Neural progenitor cell (in vitro differentiated cells): ENCODE measurements at places on chromosomes 6 and 20. TPM values are rescaled to one million over a fixed set of nuclear protein-coding genes. Genes with fewer than 3 reads are reported as not detected.

GRCh38 chr6:157823001-157823527 is at the start of gene SNX9:
SNX9 (plus strand) TSS chr6:157823246; CDS start chr6:157823435, 189 bp downstream.
- peaks cover 14% of the 10 kb centered on the region for H3K4me1 ChIP-seq
- H3K4me3 ChIP-seq: peak within 1 kb of the TSS; percentile 71
- H3K27me3 ChIP-seq: peaks cover 30% of the 10 kb centered on the region
- peak; percentile 90 for DNase-seq

- H3K27me3 ChIP-seq: no peaks in the 10 kb centered on the region
- H3K4me1 ChIP-seq: peaks cover 26% of the 10 kb centered on the region
- H3K36me3 ChIP-seq: no peaks in the 10 kb centered on the region
- peak; percentile 41 for DNase-seq
These were observed 69.4 kb upstream of the KCNG1 start for GRCh38 chr20:51092338-51092737.

DNA sequence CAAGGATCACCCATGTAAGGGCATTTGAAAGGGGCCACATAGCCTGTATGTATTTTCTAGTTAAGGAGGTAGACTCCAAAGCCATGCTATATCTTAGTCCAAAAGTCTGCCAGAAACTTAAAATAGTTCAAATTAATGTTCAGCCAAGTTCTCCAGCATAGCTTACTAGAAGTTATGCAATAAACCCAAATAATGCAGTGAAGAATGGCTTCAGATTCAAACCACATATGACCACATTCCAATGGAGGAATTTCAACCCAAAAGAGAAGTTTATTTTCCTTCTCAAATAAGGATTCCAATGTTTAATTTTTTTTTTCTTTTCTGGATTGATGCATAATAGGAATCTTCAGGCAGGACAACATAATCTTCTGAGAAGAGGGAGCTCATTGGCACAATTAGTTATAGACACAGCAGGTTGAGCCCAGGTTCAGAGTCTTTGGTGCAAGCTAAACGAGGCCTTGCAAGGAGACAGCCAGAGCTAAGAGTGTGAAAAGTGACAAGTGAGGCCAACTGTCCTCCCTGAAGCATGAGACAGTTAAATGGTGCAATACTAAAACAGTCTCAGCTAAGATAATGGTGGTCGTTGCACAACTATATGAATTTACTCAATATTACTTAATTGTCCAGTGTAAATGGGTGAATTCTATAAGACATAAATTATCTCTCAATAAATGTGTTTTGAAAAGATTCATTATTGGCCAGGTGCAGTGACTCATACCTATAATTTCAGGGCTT is 598.8 kb upstream of the CDH4 start:
- no peak overlapping the region for H3K27ac ChIP-seq
- no peak for DNase-seq
- no peaks in the 10 kb centered on the region for H3K36me3 ChIP-seq
- H3K4me3 ChIP-seq: no peak overlapping the region
- no peaks in the 10 kb centered on the region for H3K4me1 ChIP-seq
- no peaks in the 10 kb centered on the region for H3K27me3 ChIP-seq

DNA sequence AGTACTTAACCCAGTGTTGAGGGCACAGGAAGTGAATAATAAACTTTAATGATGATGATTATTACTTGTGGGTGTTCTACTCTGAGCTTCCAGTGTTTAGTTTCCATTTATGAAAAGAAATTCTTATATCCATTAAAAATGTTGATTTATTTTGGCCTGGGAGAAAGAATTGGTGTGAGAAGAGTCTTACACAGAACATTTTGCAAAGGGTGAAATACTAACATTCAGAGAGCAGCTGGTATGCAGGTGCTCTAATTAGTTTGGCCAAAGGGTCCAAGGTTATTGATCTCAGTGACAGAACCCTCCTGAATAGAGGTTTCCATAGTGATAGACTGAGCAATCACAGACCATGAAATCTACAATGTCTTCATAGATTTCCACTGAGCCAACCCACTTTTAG is 4.4 kb downstream of the OSER1 start:
- DNase-seq: no peak
- H3K4me3 ChIP-seq: no peak overlapping the region
- H3K36me3 ChIP-seq: no peaks in the 10 kb centered on the region

DNA sequence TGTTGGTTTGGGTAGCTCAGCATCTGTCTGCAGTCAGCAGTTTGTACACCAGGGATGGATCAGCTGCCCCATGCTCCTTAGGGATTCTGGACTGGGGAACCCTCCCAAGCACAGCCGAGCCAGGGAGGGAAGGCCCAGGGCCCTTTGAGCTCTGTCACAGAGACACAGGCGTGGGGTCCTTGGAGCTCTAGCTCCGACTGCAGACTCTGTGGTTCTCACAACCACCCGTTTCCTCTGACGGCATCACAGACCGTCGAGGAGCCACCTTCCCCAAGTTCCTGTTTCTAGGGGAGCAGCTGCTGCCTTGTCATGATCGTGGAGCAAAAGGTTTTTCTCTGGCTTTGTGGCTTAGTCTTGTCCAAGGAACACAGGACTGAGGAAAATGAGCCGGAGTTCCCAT is at the start of gene SLA2:
TSS of gene SLA2 (minus strand) at position 199 of the 400 bp plus-strand sequence. CDS start 4,861 bp downstream, outside the sequence.
- peaks cover 31% of the 10 kb centered on the region for H3K4me1 ChIP-seq
- H3K27ac ChIP-seq: peak within 1 kb of the TSS; percentile 41
- no peaks in the 10 kb centered on the region for H3K27me3 ChIP-seq
- H3K4me3 ChIP-seq: no peak within 1 kb of the TSS
- no peaks in the 10 kb centered on the region for H3K36me3 ChIP-seq

- H3K36me3 ChIP-seq: no peaks in the 10 kb centered on the region
- H3K27me3 ChIP-seq: peaks cover 23% of the 10 kb centered on the region
- H3K27ac ChIP-seq: peak overlapping the region; percentile 87
- peak; percentile 89 for DNase-seq
- H3K4me3 ChIP-seq: peak overlapping the region; percentile 94
- H3K4me1 ChIP-seq: peaks cover 63% of the 10 kb centered on the region
These were observed 6.1 kb upstream of the DLL1 start for GRCh38 chr6:170296746-170297575.

- no peak overlapping the region for H3K4me3 ChIP-seq
- H3K36me3 ChIP-seq: no peaks in the 10 kb centered on the region
- no peaks in the 10 kb centered on the region for H3K4me1 ChIP-seq
- no peaks in the 10 kb centered on the region for H3K27me3 ChIP-seq
These were observed 128.3 kb upstream of the MAP3K7 start for GRCh38 chr6:90715093-90715655.

DNA sequence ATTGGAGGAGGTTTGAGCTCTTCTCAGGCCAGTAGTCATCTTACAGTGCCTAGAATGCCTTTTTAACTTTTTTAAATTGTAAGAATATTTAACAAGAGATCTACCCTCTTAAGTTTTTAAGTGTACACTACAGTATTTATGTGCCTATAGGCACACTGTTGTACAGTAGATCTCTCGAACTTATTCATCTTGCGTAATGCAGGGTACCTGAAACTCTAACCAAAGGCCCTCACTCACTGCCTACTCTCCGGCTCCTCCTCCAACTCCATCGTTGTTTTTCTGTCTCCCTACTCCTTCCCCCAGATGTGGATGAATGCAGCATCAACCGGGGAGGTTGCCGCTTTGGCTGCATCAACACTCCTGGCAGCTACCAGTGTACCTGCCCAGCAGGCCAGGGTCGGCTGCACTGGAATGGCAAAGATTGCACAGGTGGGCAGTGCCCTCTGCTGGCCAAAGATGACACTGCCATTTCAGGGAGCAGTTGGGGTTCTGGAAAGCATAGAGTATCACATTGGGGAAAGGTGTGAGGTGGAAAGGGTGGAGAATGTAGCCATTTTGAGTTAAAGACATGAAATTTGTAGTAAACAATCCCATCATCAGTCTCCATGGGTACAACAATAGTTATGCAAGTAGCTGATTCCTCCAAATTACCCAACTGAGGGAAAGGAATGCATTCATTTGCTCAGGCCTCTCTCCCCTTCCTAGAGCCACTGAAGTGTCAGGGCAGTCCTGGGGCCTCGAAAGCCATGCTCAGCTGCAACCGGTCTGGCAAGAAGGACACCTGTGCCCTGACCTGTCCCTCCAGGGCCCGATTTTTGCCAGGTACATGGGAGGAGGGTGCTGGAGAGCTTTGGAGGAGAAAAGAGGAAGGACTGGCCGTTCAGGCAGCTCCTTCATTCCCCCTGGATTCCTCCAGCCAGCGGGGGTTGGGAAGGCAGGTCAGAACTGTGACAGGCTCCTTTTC is 18.4 kb upstream of the ZNF76 start:
- H3K4me1 ChIP-seq: peaks cover 26% of the 10 kb centered on the region
- no peaks in the 10 kb centered on the region for H3K36me3 ChIP-seq
- no peak overlapping the region for H3K27ac ChIP-seq
- H3K27me3 ChIP-seq: no peaks in the 10 kb centered on the region
- DNase-seq: peak; percentile 82
- no peak overlapping the region for H3K4me3 ChIP-seq

DNA sequence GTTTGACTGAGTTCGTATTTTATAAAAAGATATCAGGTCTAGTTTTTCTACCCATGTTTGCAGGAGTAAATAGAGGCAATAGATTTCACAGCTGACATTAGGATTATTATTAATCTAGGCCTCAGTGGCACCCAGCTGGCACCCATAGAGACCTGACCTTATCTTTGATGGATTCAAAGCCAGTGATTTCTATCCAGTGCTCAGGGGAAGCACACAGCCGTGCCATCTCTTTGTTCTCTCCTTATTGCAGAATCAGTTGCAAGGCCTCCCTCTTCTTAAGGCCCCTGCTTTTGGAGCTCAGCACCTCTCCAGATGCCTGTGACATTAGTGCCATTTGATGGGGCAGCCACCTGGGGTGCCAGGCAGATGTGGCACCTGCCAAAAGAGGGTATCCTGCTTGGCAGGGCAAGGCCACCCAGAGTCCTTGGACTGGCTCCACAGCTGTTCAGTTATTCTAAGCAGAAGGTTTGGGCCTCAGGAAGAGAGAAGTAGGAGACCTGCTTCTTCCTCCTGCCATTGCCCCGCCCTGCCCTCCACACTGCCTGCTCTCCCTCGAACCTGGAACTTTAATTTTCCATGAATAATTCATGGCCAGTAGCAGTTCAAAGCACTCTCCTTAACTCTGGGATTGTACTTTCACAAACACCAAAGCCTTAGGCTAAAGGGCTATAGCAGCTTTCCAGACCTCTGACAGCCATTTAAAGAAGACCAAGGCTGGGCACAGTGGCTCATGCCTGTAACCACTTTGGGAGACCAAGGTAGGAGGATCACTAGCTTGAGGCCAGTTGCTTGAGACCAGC is 206.3 kb downstream of the ZDHHC14 start:
- H3K27ac ChIP-seq: no peak overlapping the region
- H3K4me3 ChIP-seq: no peak overlapping the region
- no peaks in the 10 kb centered on the region for H3K27me3 ChIP-seq
- H3K36me3 ChIP-seq: no peaks in the 10 kb centered on the region
- peaks cover 23% of the 10 kb centered on the region for H3K4me1 ChIP-seq

GRCh38 chr20:53020376-53020775 is 48.2 kb downstream of the TSHZ2 start:
- H3K27ac ChIP-seq: no peak overlapping the region
- H3K4me3 ChIP-seq: no peak overlapping the region
- no peaks in the 10 kb centered on the region for H3K4me1 ChIP-seq
- no peaks in the 10 kb centered on the region for H3K27me3 ChIP-seq

DNA sequence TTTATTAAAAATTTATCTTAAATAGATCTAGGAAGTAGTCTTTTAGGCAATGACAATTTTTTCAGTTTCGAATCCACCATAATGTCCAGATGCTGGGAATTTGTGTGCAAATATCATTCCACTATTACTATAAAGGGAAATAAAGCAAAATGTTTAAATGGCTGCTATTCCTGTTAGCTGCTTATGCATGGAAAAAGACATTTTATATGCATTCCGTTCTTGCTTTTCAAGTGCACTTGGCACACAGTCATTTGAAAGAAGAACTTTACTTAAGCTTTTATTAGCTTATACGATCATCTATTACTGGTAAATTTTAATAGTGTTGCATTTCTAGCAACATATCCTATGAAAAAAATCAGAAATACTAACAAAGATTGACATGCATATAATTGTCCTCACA is 42.0 kb downstream of the PRL start:
- H3K4me1 ChIP-seq: peaks cover 47% of the 10 kb centered on the region
- H3K4me3 ChIP-seq: no peak overlapping the region
- peak overlapping the region; percentile 90 for H3K27ac ChIP-seq

DNA sequence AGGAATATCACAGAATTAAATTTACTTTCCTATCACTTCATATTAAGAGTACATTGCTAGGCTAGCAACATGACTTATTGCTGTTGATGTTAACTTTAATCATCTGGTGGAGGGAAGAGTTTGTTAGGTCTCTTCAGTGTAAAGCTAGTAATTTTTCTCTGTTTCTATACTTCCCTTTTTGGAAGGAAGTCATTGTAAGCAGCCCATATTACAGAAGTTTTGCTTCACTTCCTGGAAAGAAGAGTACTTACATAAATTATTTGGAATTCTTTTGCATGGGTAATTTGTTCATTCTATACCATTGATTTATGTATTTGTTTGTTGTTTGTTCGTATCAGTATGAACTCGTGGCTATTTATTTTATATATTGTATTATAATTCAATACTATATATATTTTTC is 405.2 kb downstream of the RFPL4B start:
- no peak for DNase-seq
- no peaks in the 10 kb centered on the region for H3K36me3 ChIP-seq
- no peaks in the 10 kb centered on the region for H3K27me3 ChIP-seq
- H3K4me3 ChIP-seq: no peak overlapping the region
- H3K4me1 ChIP-seq: no peaks in the 10 kb centered on the region
- no peak overlapping the region for H3K27ac ChIP-seq

DNA sequence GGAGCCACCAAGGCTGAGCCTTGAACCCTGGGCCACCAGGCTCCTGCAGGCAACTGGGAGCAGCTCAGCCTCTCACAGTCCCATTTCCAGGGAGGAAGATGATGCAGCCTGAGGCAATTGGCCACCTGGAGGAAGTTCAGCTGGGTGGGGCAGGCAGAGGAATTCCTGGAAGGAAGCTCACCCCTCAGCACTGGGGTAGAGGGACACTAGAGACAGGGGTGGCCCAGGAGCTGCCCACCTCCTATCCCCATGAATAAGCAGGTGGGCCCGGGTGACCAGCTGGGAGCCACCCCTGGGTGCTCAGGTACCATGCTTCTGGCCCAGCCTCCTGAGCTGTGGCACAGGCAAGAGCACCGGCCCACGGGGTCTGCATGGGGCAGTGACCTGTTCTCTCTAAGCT is 3.6 kb upstream of the HSPA12B start:
- H3K4me1 ChIP-seq: peaks cover 9% of the 10 kb centered on the region
- H3K27ac ChIP-seq: no peak overlapping the region
- no peak for DNase-seq
- H3K4me3 ChIP-seq: no peak overlapping the region

DNA sequence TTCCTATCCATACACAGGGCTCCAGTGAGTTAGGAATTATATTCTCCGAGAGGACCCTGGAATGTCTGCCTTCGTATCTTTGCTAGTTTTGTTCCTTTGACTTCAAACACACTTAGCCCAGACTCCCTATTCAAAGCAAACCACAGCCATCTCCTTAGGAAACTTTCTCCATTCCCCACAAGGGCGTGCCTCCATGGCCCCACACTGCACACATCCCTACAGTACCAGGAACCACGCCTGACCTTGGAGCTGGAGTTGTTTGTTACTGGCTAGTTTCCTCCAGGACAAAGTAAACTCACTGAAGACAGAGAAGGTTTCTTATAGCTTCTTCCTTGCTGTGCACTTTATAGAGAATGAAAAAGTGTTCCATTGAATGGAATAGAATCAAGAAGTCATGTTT is 412.8 kb upstream of the AGPAT4 start:
- no peak overlapping the region for H3K4me3 ChIP-seq
- no peaks in the 10 kb centered on the region for H3K4me1 ChIP-seq
- H3K36me3 ChIP-seq: no peaks in the 10 kb centered on the region
- H3K27ac ChIP-seq: no peak overlapping the region
- no peak for DNase-seq
- no peaks in the 10 kb centered on the region for H3K27me3 ChIP-seq

TGM3 gene
- 0.31 TPM in 1 of 2 replicates, not detected in the other for total RNA-seq

PLG gene
- total RNA-seq: 0.03 TPM in 1 of 2 replicates, not detected in the other

GSTA1 gene
- total RNA-seq: not detected in 2 replicates

ACAT2 gene
- 92.5 and 101 TPM in 2 replicates for total RNA-seq

FRK gene
- total RNA-seq: 0.11 and 0.15 TPM in 2 replicates

E2F1 gene
- 9.7 and 29.7 TPM in 2 replicates for total RNA-seq

C4B gene
- 0.30 and 1.5 TPM in 2 replicates for total RNA-seq

HLA-DQA1 gene
- total RNA-seq: not detected in 2 replicates

GGT7 gene
- total RNA-seq: 9.1 and 22.3 TPM in 2 replicates

TTPAL gene
- total RNA-seq: 7.8 and 9.8 TPM in 2 replicates
